ENCODE measurements at places on chromosomes 6 and 20.

- no peak for DNase-seq
Observed at GRCh38 chr6:155880900-155881299, 425.3 kb upstream of the NOX3 start.

GRCh38 chr20:45774945-45775344, 16.7 kb downstream of the WFDC3 start:
- DNase-seq = no peak

DNA sequence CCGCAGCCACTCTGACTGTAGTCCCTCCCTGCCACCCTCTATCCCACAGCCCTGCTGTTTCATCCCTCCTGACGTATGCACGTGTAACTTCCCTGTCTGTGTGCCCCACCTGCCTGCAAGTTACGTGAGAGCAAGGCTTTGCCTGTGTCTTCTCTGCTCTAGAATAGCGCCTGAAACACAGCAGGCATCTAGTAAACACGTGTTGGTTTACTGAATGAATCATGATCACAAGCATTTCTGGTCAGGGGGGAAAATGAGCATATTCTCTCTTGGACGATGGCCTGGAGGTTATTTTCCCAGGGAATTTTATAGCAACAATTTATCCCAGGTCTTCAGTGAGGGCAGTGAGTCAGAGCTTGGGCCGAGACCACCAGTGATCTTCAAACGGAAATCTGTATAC, 38.3 kb downstream of the PSMG4 start:
- no peak for DNase-seq

DNA sequence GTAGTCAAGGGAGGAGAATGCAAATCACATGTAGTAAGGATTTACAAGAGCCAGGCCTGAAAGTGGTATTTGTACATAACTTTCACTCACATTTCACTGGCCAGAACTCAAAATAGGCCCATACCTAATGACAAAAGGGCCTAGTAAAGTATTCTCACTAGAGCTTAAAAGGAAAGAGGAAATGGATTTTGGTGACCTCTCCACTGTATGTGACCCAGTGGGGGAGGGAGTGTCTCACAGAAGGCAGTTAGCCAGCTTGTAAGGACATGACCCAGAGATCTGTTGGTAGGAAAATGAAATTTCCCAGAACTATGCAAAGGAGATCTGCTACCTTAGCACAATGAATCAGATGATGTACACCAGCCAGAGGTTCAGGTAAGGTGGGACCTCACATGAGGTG, 124.4 kb downstream of the PTPRT start:
- no peak for DNase-seq

DNA sequence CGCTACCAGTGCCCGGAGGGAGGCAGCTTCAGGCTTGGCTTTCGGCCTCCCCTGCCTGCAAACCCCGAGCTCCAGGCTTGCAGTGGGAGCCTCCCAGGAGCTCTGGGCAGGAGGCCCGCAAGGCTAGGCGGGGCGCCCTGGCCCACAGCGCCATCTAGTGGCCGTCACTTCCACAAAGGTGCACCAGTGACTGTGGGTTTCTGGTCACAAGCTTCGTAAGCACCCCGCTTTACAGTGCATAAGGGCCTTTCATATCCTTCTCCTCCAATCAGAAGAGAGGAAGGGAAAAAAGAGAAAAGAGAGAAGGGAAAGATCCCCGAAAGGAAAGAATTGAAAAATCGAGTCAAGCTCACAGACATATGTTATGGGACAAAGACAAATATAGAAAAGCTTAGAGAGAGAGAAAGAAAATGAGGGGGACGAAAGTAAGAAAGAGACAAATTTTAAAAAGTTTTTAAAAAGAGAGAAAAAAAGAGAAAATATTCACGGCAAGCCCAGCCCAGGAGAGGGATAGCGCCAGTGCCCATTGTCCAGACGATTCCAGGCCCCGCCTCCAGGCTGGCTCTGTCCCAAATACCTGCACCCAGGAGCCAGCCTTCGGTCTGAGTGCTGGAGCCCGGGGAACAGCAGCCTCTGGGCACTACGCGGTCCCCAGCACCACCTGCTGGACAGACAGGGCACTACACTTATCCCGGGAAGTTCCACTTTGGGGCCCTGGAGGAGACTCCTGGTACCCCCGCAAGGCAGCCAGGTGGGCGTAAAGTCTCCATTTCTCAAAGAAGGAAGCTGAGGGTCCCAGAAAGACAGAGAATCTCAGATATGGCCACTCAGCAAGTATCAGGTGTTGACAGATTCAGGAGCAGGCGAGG, 207.1 kb downstream of the PREX1 start:
- DNase-seq = peak; percentile 32

DNA sequence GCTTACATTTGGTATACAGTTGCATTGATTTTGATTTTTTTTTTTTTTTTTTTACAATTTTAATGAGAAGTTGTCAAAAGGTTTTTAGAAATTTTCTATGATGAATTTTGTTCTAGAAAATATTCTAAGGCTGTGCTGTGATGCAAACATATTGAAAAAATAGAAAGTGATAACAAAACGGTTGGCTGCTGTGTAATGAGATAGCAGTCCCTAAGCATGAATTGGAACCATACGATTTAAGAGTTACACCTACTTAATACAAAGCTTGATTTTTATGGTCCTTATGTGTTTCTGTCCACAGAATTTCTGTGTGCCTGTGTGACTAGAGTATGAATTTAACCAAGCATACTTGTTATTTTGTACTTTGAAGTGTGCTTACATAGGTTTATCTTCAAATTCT, 12.1 kb downstream of the HIVEP1 start:
- no peak for DNase-seq

Measured in activated naive CD8-positive, alpha-beta T cell treated with anti-CD3 and anti-CD28 coated beads, Interleukin-2, amount 50 U/mL, for 16 hours (primary cell).